NCI-H1105 treated with DMSO at 0.1 percent for 48 hours (cell line): ENCODE measurements at places on chromosomes 2 and 18.

DNA sequence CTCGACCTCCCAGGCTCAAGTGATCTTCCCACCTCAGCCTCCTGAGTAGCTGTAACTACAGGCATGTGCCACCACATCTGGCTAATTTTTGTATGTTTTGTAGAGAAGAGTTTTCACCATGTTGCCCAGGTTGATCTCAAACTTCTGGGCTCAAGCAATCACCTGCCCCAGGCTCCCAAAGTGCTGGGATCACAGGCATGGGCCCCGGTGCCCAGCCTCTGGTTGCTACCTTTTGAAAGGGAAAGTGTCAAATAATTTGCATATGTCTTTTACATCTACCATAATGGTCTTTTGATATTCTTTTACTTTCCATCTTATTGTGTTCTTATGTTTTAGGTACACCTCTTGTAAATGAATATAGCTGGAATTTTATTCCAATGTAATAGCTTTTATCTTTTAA is 263.1 kb upstream of the FN1 start:
- no peak for DNase-seq

DNA sequence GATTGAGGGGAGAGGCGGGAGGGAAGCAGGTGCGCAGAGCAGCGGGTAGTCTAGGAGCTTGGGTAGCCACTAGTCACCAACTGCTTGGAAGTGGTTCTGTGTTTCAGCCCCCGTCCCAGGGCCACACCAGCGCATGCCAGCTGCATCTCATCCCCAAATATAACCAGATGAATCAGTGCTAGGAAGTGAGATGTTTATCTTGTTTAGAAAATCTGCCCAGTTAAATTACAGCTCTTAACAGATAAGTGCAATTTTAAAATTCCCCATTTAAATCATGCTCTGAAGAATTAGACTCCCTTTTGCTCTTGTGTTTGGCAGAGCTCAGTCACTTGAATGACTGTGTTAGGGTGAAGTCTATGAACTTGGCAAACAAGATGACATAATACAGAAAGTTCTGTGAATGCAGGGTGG is 193.8 kb downstream of the SEPTIN10 start:
- DNase-seq = no peak

- no peak for DNase-seq
Observed at GRCh38 chr2:9552219-9553178, 3.1 kb downstream of the ADAM17 start.

- DNase-seq = no peak
Observed at GRCh38 chr2:165474619-165475276, 5.2 kb downstream of the CSRNP3 start.

DNA sequence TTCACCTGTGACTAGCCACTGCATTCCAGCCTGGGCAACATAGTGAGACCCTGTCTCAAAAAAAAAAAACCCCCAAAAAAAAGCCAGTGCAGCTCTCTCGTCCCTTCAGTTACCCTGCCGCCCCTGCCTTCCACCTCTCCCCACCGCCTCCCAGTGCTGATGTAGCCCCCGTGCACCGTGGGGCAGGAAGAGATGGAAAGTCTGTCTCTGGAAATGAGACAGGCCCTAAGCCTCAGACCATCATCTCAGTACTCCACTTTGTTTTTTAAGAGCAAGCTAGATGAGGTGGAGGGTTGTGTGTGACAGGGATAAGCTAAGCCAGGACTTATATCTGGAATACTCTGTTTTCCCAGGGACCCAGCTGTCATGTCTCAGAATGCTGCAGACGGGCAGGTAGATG is 32.0 kb downstream of the MERTK start:
- DNase-seq = no peak

DNA sequence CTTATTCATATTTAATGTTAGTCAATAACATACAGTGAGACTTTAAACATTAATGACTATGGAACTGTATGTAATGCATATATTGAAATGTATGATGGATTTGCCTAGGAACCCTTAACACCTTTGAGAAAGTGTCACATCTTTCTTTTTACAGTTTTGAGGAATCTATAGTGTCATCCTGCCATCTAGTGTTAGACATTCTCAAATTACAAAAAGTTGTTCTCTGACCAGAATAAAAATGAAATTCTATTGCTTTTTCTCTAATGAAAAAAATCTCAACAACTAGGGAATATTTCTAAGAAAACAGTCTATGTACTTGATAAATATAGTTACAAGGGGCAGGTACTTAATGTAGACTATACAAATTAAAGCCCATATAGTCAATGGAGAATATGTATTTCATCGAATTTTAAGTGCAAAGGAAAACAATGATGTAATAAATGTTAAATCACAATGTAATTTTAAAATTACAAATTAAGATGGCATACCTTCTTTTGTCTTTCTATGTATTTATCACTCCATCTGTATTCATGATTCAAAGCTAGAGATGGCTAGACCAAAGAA is 5.1 kb upstream of the CALCRL start:
- peak; percentile 40 for DNase-seq

DNA sequence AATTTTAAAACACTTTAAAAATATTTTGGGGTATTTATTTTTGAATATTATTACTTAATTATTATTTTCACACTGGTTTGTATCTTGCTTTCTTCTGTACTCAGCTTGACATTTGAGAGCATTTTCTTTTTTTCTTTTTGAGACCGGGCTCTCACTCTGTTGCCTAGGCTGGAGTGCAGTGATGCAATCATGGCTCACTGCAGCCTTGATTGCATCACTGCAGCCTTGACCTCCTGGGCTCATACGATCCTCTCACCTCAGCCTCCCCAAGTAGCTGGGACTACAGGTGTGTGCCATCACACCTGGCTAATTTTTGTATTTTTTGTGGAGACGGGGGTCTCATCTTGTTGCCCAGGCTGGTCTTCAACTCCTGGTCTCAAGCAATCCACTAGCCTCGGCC is 79.9 kb upstream of the DLX2 start:
- DNase-seq = no peak

- no peak for DNase-seq
Observed at GRCh38 chr2:217086038-217086522, 226.2 kb upstream of the TNP1 start.

DNA sequence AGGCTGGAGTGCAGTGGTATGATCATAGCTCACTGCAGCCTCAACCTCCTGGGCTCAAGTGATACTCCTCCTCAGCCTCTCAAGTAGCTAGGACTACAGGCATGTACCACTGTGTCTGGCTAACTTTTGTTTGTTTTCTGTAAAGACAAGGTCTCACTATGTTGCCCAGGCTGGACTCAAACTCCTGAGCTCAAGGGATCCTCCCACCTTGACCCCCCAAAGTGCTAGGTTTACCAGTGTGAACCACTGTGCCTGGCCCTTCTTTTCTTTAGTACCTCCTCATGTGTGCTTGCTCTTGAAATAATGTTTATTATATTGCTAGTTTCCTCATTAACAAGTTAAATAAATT is 19.0 kb upstream of the COBLL1 start:
- DNase-seq = no peak

DNA sequence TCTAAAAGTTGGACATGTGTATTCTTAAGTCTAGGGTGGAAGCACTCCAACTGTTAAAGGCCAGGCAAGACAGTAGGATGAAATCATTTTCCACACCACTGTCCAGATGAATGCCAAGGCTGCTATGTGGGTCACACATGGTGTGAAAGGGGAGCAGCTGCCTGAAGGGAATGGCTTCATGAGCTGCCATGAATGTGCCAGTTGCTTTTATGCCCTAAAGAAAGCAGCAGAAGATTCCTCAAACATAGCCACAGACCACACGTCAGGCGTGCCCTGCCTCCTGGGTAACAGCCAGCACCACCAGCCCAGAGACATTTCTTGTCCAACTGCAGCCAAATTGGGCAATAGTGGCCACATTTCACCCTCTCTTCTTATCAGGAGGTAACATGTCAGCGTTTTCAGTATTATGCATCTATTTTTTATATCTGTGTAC is 130.2 kb downstream of the MTCL1 start:
- no peak for DNase-seq

DNA sequence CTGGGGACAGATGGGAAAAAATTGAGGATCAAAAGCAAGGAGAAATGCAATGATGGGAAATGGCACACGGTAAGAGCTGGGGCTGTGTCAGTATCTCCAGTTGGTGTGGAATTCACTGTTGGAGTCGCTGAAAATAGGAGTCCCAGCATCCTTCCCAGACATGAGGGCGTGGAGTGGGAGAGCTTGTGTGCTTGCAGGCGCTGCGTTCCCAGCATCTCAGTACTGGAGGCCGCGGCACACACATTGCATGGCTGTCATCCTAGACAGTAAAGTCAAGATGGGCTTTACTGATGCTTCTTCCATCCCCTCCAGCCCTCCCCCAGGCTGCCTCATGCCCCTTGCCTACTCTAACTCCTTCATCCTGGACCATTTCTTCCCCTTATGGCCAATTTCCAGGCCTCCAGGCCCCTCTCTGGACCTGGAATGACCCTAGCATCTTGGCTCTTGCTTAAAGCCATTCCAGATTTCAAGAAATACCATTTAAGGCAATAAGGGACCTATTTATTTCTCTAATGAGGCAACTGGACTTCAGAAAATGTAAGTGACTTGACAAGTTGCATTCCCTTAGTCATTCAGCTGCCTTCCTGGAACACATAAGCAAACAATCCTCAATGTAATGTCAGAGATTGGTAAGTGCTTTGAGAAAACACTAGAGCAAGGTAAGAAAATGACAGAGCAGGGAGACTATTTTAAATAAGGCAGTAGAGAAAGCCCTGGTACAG is 70.5 kb upstream of the TTC39C start:
- DNase-seq = no peak

DNA sequence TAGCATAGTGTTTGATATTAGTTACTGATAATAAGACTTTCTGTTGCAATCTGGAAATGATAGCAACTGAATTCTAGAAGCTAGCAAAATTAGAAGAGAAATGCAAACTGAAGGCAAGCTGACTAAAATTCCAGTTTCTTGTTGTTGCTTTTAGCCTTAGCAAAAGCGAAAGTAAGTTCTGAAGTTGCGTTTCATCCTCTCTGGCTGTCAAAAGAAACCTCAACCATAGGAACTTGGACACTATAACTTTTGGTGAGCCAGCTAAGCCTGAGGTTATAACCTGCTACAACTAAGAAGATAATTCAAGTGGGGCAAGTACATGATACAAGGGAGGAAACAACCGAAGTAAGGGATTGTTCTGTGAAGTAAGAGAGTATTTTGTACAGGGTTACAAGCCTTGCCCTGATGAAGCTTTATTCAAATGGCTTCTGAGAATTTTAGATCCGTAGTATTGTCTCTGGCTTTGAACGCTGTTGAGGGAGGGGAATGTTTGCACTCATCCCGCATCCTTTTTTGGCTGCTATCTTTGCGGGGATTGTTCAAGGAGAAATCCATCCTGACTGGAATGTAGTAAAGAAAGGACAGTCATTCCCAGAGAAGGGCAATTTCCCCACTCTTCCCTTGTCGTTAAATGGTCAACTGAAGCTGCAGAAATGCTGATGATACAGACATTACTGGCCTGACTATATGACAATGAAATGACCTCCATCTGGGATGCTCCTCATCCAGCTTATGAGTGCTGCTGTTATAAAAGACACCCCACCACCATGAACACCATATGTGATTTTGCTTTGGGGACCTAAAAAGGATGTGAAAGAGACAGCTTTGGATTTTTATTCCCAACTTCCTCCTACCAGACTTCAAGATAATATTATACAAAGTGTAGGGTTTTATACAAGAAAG is 7.0 kb upstream of the TMX3 start:
- no peak for DNase-seq

DNA sequence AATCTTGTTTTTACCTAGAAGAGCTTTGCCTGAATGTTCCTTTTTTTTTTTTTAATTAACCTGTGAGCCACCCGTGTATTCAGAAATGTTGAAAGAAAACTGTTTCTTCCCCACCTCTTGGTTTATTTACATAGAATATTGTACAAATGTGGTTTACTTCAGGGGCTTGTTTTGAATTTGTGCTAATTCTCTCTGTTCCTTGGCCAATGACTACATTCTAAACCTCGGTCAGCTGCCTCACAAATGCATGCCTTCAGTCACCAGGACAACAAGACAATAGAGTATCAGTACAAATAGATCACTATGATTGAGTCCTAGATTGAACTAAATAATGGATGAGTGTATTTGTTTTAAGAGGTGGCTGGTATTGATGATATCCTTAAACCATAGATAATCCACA is 36.0 kb downstream of the AGFG1 start:
- DNase-seq = no peak

DNA sequence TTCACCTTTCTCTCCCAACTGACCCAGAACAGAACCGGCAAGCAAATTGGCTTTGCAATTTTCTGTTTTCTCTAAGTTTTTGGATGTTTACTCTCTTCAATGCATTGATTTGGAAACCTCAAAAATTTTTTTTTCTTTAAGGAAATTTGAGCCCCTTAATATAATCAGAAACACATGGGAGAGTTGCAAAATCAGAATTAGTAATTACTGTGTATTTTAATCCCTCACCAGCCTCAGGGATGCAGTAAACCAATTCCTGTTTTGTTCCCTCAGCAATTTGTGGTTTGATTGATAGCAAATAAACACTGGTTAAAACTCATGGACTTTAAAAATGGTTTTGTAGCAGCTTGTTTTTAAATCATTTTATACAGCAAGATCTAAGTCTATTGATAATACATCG is 281.5 kb downstream of the NEDD4L start:
- DNase-seq = no peak

GRCh38 chr2:176189681-176190641 is 1.5 kb downstream of the HOXD1 start:
- no peak for DNase-seq

DNA sequence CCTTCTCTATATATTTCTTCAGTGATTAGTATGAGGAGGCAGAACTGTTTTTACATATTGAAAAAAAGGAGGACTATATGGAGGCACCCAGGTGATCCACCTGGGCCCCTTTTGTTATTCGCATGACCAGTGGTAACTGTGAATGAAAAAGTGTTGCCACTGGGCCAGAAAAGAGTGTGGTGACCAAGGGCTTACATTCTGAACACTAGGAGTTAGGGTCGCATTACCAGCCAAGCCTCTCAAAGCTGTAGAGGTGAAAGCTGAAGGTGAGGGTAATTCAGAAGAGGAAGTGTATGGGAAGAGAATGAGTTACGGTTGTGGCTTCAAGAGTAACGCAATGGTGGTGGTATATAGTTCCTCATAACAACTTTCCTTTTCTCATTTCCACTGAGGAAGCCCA is 487.6 kb downstream of the TMEM182 start:
- no peak for DNase-seq
